ENCODE measurements at places on chromosomes 11 and 22.

DNA sequence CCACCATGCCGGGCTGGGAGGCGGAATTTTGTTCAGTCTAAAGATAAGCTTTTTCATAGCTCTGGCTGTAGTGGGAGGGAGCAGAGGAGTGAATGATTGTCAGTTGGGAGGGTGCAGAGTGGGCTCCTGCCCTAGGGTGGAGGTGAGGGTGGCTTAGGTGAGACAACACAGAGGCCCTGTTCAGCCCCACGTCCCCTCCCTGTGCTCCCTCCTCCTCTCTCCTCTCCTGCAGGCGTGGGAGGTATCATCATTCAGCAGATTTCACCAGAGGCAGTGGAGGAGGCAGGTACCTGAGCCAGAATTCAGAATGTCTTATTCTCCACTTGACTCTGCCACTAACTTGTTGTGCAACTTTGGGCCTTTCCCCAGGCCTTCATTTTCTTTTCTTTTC, 1.7 kb upstream of the THRSP start:
- DNase-seq = no peak

GRCh38 chr11:69307871-69308431, 14.0 kb downstream of the MYEOV start:
- DNase-seq = no peak

DNA sequence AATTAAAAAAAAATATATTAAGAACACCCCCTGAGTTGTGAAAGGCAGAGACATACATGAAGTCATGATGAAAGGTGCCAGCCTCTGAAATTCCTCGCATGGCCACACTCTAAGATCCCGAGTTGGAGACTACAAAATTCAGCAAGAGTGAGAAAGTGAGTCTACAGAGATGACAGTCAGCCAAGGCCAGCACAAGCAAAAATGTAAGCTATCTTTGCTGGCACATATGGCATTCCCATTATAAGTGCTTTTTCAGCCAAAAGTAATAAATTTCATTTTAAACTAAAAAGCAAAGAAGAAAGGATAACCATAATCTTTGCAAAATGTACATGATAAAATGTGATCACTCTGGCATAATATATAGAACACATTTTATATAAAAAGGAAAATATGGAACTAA, 40.6 kb downstream of the FANCF start:
- DNase-seq = no peak

- DNase-seq = no peak
Measured at GRCh38 chr11:93477684-93478234, 65.4 kb downstream of the SMCO4 start.

DNA sequence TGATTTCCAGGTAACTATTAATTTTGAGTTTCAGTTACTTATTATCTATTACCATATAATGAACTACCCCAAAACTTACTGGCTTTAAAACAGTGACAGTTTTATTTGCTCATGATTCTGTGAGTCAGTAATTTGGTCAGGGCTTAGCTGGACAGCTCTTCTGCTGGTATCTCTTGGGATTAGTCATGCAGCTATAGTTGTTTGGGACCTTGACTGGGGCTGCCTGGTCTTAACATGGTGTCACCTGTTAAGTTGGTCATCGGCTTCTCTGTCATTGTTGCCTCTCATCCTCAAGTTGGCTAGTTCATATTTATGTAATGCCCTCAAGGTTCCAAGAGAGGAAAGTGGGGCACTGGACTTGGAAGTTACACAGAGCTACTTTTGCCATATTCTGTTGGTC, 177.5 kb downstream of the TMEM135 start:
- no peak for DNase-seq

DNA sequence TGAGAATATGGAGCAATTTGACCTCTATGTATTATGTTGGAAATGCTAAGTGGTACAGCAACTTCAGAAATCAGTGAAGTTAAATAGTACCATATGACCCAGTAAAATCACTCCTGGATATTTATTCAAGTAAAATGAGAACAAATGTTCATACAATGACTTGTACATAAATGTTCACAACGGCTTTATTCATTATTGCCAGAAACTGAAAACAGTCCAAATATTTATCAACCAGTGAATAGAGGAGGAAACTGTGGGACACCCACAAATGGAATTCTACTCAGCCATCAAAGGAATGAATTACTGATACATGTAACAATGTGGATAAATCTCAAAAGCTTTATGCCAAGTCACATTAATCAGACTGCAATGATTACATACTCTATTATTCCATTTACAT, 416.3 kb downstream of the AASDHPPT start:
- DNase-seq = no peak

- DNase-seq = peak; percentile 44
Measured at GRCh38 chr11:73950869-73951710, at the start of gene DNAJB13. Gene DNAJB13, plus strand, starts transcription at chr11:73951026. Its CDS starts 44 bp downstream, at chr11:73951070.

GRCh38 chr11:120645639-120646038, 134.1 kb downstream of the GRIK4 start:
- no peak for DNase-seq

GRCh38 chr11:28269586-28269985, 161.4 kb downstream of the METTL15 start:
- no peak for DNase-seq

- DNase-seq = no peak
Measured at GRCh38 chr22:42613872-42614301, 796 bp downstream of the POLDIP3 start.

DNA sequence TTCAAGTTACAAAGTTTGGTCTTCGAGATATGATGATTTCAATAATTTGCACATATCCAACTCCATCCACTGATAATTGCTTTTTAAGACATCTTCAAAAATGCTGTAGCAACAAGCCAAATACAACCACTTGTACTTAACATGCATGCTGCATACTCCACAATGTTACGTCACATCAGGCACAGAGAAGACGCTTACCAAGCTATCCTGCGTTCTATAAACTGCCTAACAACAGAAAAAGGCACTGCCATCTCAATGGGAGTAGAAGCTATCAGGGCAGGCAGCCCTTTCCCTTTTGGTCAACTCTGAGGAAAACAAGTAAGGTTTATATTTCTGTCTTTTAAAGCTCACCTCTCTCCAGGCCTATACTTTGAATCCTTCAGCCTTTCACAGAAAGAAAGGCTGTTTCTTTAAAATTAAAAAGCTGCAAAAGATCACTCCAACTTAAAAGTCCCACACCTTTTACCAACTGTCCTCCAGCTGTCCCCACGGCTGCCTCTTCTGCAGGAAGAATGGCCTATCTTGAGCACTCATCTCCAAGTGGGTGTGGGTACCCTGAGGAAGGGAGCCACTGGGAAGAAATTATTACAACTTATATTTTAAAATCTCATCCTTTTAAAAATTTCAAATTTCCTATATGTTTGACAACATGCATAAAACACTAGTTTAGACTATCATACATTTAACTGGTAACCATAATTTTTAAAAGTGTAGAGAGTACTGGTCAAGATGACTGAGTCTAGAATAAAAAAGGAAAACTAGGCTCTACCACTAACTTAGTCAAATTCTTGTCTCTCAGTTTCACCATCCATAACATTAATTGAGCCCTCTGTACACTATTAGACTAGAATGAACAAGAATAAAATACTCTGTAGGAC, 14.5 kb downstream of the PHF21A start:
- DNase-seq = no peak

- no peak for DNase-seq
Measured at GRCh38 chr11:128917144-128917724, 25.4 kb downstream of the TP53AIP1 start.

All from naive B cell (primary cell).